ENCODE measurements at places on chromosomes 6 and 20.
A peak's percentile ranks its signal among the peaks of the same experiment; 100 is the strongest.

GRCh38 chr6:156832669-156833068, 55.5 kb downstream of the ARID1B start:
- DNase-seq, result no peak

DNA sequence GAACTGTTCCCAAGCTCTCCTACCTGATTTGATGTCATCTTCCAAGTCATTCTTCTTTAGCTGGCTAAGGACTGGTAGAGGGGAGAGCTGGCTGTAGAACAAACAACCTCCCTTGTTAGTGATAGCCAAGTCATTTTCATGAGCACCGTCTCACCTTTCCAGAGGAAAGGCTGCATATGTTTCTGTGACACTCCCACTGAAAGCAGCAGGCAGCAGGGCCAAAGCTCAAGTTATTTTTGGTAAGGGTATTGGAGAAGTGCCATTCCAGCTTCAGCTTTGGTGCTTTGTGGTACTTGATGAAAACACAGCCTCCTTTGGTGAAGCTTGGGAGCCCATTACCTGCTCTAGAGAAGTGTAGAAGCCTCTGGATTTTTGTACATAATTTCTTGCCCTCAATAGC, 5.4 kb upstream of the DOK5 start:
- no peak for DNase-seq

- DNase-seq, result no peak
Observed at GRCh38 chr20:7829776-7830175, 110.5 kb downstream of the HAO1 start.

GRCh38 chr20:2794202-2794748, 6.2 kb downstream of the CPXM1 start:
- DNase-seq, result no peak

DNA sequence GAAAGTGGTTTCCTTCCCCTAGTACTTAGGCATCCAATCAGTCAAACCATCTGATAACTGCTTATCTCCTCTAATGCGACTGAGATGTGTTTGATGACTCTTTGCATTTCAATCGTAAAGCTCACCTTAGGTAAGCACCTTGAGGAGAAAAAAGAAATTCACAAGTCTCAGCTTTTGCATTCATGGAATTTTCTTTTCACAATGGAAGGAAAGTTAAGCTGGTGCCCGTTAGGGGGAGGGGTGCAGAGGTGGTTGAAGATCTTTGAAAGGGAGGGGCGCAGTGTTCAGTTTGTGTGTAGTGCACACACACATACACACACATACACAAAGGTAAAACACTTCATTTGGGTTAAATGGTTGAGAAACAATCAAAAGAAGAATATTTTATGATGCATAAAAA, 87.1 kb upstream of the SALL4 start:
- no peak for DNase-seq

GRCh38 chr6:11092668-11093375, 812 bp upstream of the SMIM13 start:
- no peak for DNase-seq

DNA sequence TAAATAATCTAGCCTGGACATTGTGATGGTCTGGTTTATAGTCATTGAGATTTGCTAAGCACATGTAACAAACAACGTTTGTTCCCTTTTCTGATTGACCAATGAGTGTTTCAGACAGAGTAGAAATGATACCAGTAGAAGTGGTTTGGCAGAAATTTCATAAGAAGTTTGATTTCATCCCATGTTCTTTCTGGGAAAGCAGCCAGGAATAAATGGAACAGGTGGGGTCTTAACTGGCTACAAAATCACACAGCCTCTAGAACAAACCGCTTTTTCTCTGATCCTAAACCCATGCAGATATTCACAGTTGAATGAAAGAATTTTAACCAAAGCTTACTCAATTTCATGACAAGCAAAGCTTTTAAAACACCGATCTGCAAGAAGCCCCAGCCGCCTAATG, 227.5 kb downstream of the UST start:
- no peak for DNase-seq

- DNase-seq, result no peak
Observed at GRCh38 chr6:5967594-5967993, 39.1 kb downstream of the NRN1 start.

DNA sequence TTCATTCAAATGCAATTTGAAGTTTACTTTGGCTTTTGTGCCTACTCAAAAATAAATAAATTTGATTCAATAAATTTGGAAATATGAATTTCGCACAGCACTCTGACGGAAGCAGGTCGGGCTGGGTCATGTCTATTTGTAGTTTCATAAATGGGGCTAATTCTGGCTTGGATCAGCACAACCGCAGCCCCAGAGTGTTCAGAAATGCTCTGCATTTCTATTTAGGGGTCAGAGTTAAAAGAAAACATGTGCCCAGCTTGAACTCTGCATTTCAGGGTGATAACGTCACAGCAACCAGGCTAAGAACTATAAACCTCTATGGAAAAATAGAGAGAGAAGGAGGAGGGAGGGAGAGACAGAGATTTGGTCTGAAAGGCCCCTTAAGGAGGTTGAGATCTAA, 480.9 kb upstream of the NOX3 start:
- no peak for DNase-seq

GRCh38 chr6:15464211-15464725, 198.6 kb downstream of the DTNBP1 start:
- no peak for DNase-seq

DNA sequence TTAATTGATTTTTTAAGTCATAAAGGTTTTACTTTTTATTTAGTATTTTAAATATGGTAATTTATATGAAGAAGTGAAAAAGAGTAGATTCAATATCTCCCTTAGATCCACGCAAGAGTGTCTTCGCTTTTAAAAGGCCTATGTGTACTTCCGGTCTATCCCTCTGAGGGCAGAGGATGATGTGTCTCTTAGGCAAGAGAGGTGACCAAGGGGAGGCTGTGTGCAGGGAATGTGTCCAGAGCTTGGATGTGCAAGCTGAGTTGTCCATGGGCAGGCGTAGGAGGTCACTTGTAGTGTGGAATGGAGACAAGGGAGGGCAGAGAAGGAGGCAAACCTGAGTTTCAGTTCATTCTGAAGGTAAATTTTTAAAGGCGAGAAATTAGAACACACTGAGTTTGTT, 113.9 kb downstream of the CRYBG1 start:
- no peak for DNase-seq

DNA sequence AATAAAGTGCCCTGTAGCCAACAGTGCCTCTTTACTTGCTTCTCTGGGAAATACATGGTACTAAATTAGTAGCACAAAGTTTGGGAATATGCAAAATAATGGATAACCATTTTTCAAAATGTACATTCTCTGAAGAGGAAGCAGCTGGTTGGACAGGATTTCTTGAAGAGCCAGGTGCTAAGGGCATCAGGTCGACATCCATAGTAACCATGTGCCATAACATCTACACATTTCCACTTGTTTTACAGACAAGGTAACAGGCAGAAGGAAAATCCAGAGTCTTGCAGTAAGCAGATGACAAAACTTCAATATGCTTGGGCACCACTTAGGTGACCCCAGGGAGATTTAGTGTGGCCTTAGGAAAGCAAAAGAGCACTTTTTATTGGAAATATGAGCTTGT, 36.5 kb upstream of the SMIM28 start:
- no peak for DNase-seq

DNA sequence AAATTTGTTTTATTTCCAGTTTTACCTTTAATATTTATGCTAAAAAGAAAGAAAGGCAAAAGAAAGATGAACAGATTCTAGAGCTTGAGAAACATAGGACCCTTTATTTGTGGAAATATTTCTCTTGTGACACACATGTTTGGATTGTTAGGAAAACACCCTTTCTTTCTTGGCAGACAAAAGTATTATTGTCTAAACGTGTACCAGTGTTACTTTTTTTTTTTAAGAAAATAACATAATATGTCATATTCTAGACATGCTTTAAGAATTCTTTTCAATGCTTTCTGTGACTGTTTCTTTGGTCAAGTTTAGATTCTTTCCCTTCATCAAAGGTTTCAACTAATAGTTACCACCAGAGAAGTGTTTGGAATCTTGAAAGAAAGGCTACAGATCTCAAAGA, 183.4 kb upstream of the CNR1 start:
- no peak for DNase-seq

GRCh38 chr6:7543789-7544424, 2.4 kb downstream of the DSP start:
- DNase-seq, result no peak

- DNase-seq, result no peak
Observed at GRCh38 chr6:22852101-22852500, 282.7 kb downstream of the HDGFL1 start.

DNA sequence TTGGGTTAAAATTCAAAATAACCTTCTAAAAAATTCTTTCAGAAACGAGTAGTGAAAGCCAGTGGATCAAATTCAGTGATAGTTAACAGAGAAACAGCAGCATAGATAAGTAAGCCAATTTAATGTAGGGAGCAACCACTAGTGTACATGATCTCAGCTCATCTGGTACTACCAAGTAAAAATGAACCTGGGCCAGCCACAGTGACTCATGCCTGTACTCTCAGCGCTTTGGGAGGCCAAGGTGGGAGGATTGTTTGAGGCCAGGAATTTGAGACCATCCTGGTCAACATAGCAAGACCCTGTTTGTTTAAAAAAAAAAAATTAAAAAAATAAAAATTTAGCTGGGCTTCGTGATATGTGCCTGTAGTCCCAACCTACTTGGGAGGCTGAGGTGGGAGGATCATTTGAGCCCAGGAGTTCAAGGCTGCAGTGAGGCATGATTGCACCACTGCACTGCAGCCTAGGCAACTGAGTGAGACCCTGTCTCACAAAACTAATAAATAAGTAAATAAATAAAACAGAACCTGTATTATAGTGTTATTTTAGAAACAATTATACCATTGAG, 32.4 kb downstream of the CBFA2T2 start:
- no peak for DNase-seq

DNA sequence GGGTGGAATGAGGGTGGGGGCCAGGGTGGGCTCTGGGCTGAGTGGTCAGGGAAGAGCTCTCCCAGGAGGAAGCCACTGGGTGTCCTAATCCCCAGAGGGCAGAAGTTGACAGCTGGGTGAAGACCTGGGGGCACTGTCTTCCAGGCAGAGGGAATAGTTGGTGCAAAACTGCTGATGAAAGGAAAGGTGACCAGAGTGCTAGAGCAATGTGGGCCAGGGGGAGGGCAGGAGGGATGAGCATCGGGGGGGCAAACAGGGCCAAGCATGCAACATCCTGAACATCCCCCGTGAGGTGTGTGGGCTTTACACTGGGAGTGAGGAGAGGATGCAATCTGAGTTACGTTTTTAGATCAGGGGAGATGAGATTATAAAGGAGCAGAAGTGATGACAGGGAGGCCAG, 97.8 kb downstream of the NOL4L start:
- DNase-seq, result no peak

- no peak for DNase-seq
Observed at GRCh38 chr6:111646942-111647341, 41.3 kb upstream of the TRAF3IP2 start.

DNA sequence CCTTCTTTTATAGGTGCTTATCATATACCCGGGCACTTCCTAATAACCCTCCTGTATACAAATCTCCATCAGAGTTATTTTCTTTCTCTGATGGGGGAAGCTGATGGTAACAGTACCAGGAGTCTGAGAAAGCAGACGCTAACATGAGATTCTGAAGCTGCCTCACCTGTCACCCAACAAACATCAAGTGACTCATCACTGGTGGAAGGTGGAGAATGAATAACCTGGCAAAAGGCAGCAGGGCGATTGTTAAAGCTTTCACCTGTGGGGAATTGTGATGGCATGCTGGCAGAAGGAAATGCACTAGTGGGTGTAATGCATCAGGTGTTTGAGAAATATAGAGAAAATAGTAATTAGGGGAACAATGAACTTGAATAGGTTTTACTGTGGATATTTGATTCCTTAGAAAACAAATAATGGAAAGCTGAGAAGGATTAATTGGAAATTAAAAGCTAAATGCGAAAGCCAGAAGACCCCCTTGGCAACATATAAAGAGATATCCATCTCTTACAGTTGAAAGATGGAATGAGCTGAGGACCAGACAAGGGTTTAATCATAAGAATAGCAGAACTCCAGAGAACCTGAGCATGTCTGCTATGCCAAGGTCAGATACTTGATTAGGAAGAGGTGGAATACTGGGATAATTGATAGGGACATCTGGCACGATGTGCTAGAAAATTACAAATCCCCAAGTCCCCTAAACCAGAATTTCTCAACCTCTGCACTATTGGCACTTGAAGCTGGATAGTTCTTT, 517.1 kb downstream of the PKHD1 start:
- DNase-seq, result no peak

- DNase-seq, result no peak
Observed at GRCh38 chr6:116090251-116090650, 10.4 kb upstream of the NT5DC1 start.

DNA sequence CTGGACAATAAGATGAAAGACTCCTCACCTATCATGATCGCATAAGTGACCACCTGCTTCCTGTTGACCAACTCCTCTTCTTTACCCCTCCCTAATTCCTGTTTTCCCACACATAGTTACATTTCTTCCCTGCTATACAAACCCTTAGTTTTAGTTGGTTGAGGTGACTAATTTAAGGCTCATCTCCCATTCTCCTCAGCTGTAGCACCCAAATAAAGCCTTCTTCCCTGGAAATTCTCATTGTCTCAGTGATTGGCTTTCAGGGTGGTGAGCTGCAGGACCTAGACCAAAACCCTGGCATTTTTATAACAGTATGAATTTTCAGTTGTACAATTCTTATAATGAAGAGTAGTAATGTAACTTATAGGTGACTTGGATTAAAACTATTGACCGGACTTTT, 2.1 kb downstream of the FKBP1C start:
- DNase-seq, result no peak

- peak; percentile 28 for DNase-seq
Observed at GRCh38 chr6:53795702-53796450, 1.1 kb downstream of the LRRC1 start.

DNA sequence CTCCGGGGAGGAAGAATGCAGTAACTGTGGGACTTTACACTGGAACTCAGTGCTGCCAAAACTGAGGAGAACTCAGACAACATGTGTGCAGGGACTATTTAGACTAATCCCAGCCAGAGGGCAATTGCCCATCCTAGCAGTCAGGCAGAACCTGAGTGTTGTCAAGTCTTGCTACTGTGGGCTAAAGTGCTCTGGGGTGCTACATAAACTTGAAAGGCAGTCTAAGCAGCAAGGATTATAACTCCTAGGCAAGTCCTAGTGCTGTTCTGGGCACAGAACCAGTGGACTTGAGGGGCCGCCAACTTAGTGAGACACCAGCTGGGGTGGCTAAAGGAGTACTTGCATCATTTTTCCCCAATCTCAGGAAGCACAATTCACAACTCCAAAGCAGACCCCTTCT, 363.8 kb upstream of the PTCHD4 start:
- DNase-seq, result no peak

GRCh38 chr20:62805155-62805710, 598 bp downstream of the OGFR start:
- DNase-seq, result no peak

Measured in NCI-H226 (cell line).